Activated naive CD4-positive, alpha-beta T cell treated with anti-CD3 and anti-CD28 coated beads, Interleukin-2, amount 50 U/mL, for 72 hours (primary cell): ENCODE measurements at places on chromosomes 3 and 15. TPM values are rescaled to one million over a fixed set of nuclear protein-coding genes. Genes with fewer than 3 reads are reported as not detected.

CD86 gene
- 0.14 TPM for total RNA-seq

C3orf22 gene
- not detected for total RNA-seq

DNA sequence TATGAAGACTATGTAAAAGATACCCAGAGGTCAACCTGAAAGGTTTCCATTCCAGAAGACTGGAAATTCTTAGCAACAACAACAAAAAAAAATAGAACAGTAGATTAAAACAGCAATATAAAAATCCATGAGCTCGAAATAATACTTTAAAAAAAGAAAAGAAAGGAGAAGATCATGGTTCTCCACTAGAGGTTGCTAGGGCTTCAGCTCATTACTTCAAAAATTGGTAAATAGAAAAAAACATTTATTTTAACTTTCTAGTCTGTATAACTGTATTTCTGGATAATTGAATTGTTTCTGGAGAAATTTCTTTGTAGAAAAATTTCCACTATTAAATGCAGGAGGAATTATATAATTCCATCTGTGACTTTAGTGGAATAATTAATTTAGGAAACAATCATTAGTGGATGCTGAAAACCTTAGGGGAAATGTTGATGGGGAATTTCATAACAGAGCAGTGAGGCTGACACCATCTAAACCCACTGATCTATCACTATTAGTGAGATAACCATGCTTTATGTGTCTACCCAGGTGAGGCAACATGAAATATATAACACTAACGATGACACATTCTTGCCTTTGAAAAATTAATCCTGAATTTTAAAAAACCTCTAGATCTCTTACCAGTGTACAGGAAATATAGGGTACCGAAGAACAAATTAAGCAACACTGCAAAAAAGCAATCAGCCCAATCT, 62.5 kb upstream of the SNRK start:
- DNase-seq, result no peak

DNA sequence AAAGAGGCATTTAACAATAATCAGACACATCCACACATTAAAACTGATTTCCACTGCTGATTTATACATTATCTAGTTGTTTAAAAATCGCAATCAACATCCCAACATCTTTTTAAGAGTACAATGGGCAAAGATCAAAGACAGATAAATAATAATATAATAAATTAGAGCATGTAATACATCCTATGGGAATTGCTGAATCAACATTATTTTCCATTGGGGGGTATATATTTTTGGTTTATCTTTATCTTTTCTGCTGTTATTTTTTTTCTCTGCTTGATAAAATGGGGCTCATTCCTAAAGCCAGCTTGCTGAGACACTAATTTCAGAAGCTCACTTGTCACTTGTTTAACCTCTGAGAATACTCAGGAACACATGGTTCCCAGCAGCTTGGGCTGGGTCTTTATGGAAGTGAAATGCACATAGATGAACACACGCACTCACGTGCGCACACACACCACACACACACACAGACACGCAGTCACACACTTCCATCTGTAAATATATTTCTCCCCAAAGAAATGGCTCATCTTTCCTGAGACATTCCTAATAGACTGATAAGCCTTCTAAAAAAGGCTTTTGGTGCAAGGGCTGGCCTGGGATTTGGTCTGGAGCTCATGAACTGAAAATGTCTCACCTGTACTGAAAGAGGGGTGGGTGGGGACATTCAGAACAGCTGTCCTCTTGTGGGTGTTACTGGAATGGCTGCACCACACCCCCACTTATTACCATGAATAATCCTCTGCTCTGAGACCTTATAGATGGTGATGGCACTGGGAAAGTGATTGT, 3.5 kb upstream of the PPIB start:
- no peak for DNase-seq

DNA sequence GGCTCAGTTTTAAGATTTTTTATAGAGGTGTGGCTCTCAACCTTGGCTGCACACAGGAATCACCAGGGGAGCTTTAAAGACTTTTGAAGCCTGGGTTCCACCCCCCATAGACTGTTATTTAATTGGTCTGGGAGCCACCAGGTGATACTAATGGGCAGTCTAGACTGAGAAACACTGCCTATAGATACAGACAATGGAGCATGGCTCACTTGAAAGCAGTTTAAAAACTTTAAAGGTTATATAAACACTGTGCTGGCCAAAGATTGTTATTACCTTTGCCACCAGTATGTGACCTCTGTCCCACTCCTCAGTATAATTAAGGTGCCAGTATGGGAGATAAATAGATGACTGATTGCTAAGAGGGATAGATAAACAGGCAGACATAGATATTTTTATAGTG, 3.8 kb downstream of the GOLIM4 start:
- DNase-seq, result no peak

DNA sequence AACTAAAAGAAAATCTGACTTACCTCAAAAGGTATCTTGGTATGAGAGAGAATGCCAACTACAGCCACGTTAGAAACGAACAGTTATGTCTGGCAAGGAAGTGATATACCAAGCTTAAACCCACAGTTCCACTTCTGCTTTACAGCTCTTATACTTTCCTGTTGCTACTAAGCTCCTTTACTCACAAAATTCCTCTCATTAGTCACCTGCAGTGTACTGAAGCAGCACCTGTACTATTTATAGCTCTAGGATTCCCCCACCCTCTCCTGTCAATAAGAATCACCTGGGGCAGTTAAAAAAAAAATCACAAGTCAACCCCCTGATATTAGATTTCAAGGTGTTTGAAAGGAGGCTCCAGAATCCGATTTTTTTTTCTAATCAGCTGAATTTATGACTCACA, 2.9 kb upstream of the TMEM266 start:
- no peak for DNase-seq

DNA sequence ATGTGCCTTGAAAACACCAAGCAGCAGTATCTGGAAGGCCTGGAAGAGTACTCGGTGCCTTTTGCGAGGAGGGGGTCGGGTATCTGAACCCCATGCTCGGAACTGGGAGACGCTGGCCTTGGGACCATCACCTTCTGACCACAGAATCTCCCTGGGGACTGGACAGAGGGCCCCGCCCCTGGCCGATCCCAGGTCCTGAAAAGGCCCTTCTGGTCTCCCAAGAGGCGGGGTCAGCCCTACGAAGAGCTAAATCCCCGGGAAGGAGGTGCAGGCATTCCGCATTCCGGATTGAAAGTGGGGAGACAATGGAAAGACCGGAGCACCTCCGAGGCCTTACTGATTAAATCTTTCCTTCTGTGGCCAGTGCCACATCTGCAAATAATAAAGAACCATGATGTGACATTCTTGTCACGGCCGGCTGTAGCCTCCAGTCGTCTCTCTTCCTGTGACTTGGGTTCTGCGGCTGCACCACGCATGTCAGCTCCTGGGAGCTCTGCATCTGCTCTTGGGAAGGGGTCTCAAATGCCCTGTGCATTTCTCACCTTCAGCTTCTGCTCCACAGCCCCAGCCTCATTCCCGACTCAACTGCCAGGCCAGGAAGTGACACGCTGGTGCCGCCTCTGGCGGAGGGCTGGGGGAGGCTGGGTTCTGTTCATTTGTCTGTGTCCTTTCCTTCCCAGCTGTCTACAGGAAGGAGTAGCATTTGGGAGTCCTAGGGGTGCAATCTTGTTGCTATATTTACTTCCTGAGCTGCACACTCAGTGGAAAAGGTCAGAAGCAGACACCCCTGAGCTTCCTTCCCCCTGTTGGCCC, 173.5 kb downstream of the KLF13 start:
- DNase-seq, result no peak

- no peak for DNase-seq
Measured at GRCh38 chr3:84140631-84141030, 818.2 kb upstream of the CADM2 start.

- no peak for DNase-seq
Measured at GRCh38 chr15:50256188-50257041, 9.1 kb downstream of the HDC start.
